Right cardiac atrium (tissue), 5 donors: ENCODE measurements at places on chromosomes 12 and 14. TPM values are rescaled to one million over a fixed set of nuclear protein-coding genes. Genes with fewer than 3 reads are reported as not detected.

The NUAK1 gene
- total RNA-seq = 22.6 TPM

The ADCY6 gene
- 99.9 TPM for total RNA-seq

The ANKRD33 gene
- total RNA-seq = not detected

The TGFB3 gene
- total RNA-seq = 39.5 TPM

The ZC2HC1C gene
- 9.3 TPM for total RNA-seq

The SMIM10L1 gene
- total RNA-seq = 18.4 TPM

The TSPAN8 gene
- total RNA-seq = 2.3 TPM

The SERPINA3 gene
- 192 TPM for total RNA-seq

The KRT85 gene
- not detected for total RNA-seq

The DAO gene
- total RNA-seq = not detected

The LTB4R2 gene
- total RNA-seq = 1.3 TPM

The PPP2R3C gene
- total RNA-seq = 29.3 TPM

The SPX gene
- 3.9 TPM for total RNA-seq

The SPIC gene
- not detected for total RNA-seq

The TAS2R14 gene
- 0.79 TPM for total RNA-seq

The IL22 gene
- not detected for total RNA-seq

The CEP290 gene
- 7.8 TPM for total RNA-seq

The VASH1 gene
- total RNA-seq = 27.6 TPM

The GAS2L3 gene
- total RNA-seq = 3.1 TPM

The TAS2R10 gene
- not detected for total RNA-seq

The KRT83 gene
- not detected for total RNA-seq

The KRT86 gene
- total RNA-seq = not detected

The VPS29 gene
- 74.3 TPM for total RNA-seq

The HOXC4 gene
- total RNA-seq = 0.37 TPM

The CLEC2D gene
- total RNA-seq = 12.4 TPM

The KRT3 gene
- not detected for total RNA-seq

The NAA25 gene
- total RNA-seq = 15.3 TPM

The MYF5 gene
- total RNA-seq = not detected

The NKX2-1 gene
- total RNA-seq = not detected

The VDR gene
- total RNA-seq = 0.97 TPM
